Adrenal gland (tissue), 19 donors: ENCODE measurements at places on chromosomes 7 and 10. TPM values are rescaled to one million over a fixed set of nuclear protein-coding genes. Genes with fewer than 3 reads are reported as not detected.
A peak's percentile ranks its signal among the peaks of the same experiment; 100 is the strongest.

GRCh38 chr10:11024596-11024995, 6.9 kb downstream of the CELF2 start:
- H3K4me1 ChIP-seq: no peaks in the 10 kb centered on the region
- no peak overlapping the region for H3K27ac ChIP-seq
- no peaks in the 10 kb centered on the region for H3K36me3 ChIP-seq
- no peak overlapping the region for H3K4me3 ChIP-seq
- no peak for DNase-seq

DNA sequence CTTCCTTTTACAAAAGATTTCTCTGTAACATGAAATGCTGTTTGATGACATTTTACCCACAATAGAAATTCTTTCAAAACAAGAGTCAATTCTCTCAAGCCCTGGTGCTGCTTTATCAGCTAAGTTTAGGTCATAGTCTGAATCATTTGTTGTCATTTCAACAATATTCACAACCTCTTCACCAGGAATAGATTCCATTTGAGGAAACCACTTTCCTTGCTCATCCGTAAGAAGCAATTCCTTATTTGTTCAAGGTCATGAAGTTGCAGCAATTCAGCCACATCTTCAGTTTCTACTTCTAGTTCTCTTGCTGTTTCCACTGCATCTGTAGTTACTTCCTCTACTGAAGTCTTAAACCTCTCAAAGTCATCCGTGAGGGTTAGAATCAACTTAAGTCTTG, 315.3 kb downstream of the TYW1 start:
- DNase-seq: no peak
- H3K27ac ChIP-seq: peak overlapping the region; percentile 47
- H3K36me3 ChIP-seq: no peaks in the 10 kb centered on the region
- no peak overlapping the region for H3K4me3 ChIP-seq
- H3K4me1 ChIP-seq: no peaks in the 10 kb centered on the region

GRCh38 chr10:30490289-30491000, 56.5 kb downstream of the MAP3K8 start:
- no peak overlapping the region for H3K4me3 ChIP-seq
- DNase-seq: no peak
- H3K27ac ChIP-seq: no peak overlapping the region
- H3K36me3 ChIP-seq: no peaks in the 10 kb centered on the region

- H3K4me3 ChIP-seq: no peak overlapping the region
- no peaks in the 10 kb centered on the region for H3K27me3 ChIP-seq
- DNase-seq: no peak
- no peaks in the 10 kb centered on the region for H3K4me1 ChIP-seq
These were observed 1404.2 kb upstream of the CELF2 start for GRCh38 chr10:9613338-9614075.

DNA sequence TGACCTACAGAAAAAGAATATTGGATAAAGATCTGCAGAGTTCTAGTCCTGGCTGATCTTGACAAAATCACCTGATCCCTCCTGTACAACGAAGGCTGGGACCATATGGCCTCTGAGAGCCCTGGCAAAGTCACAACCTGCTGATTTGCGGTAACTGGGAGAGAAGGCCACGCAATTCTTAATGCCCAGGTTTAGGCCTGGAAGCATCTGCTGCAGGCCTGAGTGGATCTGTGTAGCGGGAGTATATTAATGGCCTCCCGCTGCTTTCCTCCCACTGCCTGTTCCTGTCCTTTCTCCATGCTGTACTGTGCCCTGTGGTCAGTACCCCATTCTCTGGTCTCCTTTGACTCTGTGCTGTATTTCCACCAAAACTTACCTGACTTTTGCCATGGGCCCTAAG, 24.2 kb downstream of the AKR1B1 start:
- no peak overlapping the region for H3K4me3 ChIP-seq
- no peak for DNase-seq
- H3K27ac ChIP-seq: peak overlapping the region; percentile 88
- peaks cover 14% of the 10 kb centered on the region for H3K4me1 ChIP-seq
- no peaks in the 10 kb centered on the region for H3K36me3 ChIP-seq
- H3K27me3 ChIP-seq: no peaks in the 10 kb centered on the region

DNA sequence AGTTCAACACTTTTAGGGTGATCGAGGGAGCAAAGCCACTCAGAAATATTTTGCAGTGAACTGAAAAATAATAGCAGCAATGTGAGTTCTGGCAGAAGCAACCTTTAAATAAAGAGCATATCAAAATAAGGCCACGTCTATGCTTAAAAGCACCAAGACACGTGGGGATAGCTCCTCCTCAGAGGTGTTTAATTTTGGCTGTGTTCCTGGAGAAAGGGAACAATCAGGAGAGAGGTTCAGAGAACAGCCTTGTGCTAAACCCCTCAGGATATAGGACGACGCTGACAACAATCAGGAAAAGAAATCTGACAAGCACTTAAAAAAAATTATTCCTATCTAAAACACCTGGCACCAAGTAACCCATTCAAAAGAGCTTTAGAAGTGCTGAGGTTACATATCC, 471.9 kb upstream of the CELF2 start:
- no peak for DNase-seq
- no peaks in the 10 kb centered on the region for H3K27me3 ChIP-seq
- H3K36me3 ChIP-seq: no peaks in the 10 kb centered on the region
- no peaks in the 10 kb centered on the region for H3K4me1 ChIP-seq
- H3K4me3 ChIP-seq: no peak overlapping the region

PAX4 gene
- not detected for total RNA-seq

PRF1 gene
- total RNA-seq: 0.79 TPM

LIPJ gene
- 0.17 TPM for total RNA-seq

SPDYE3 gene
- not detected for total RNA-seq
